ENCODE measurements at places on chromosomes 1 and 21.

GRCh38 chr1:44684525-44684924, 10.0 kb downstream of the ARMH1 start:
- DNase-seq = no peak

DNA sequence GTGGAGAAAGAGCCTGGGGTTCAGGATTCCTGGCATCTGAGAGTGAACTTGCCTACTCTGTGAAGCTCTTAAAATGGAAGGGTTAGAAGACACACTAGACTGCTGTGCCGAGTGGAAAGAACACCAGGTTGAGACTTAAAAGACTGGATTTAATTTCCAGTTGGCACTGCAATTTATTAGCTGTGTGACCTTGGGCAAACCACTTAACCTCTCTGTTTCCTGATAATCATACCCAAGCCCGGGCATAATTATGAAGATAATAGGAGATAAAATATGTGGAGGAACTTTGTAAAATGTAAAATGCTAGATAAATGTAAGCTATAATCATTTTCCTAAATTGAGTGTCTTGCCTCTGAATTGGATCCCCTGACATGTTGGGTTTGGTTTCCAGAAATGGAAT, 4.7 kb upstream of the LHX4 start:
- no peak for DNase-seq

DNA sequence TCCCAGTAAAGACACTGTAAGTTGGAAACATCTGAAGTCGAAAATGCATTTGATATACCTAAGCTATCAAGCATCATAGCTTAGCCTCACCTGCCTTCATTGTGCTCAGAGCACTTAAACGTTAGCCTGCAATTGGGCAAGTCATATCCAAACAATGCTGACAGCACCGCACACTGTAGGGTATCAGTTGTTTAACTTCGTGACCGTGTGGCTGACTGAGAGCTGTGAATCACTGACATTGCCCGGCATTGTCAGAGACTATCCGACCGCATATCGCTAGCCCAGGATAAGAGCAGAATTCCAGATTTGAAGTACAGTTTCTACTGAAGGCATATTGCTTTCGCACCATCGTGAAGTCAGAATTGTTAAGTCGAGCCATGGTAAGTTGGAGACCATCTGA, 41.5 kb downstream of the GALNT2 start:
- DNase-seq = no peak

DNA sequence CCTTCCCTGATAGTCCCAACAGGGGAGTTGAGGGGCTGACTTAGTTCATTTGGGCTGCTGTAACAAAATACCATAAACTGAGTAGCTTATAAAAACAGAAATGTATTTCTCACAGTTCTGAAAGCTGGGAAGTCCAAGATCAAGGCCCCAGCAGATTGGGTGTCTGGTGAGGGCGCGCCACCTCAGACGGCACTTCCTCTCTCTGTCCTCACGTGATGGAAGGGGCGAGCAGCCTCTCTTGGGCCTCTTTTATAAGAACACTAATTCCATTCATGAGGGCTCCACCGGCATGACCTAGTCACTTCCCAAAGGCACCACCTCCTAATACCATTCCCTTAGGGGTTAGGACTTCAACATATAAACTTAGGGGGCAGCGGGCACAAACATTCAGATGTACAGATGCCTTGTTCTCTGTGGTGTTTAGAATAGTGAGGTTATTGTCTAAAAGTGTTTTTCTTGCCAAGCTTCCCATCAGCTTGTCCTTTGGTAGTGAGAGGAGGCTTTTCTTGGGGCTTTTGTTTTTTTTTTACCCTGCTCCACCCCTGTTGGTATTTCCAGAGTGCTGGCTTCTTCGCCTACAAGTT, 20.3 kb downstream of the NIPAL3 start:
- DNase-seq = no peak

GRCh38 chr1:22851517-22851916, 121.1 kb downstream of the LACTBL1 start:
- no peak for DNase-seq

DNA sequence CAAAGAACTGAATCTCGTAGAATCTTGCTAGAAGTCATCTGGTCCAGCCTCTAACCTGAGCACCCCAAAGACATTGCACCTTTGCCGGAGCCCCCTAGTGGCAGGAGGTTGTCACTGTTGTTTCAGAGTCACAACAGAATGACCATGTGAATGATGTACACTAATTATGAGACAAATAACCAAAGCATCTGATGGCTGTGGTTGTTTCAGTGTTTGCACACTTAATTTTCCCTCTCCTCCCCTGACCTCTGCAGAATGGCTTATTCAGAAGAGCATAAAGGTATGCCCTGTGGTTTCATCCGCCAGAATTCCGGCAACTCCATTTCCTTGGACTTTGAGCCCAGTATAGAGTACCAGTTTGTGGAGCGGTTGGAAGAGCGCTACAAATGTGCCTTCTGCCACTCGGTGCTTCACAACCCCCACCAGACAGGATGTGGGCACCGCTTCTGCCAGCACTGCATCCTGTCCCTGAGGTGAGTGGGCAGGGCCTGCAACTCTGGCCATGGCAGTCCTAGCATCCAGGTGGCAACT, 26.4 kb downstream of the TRAF5 start:
- no peak for DNase-seq

DNA sequence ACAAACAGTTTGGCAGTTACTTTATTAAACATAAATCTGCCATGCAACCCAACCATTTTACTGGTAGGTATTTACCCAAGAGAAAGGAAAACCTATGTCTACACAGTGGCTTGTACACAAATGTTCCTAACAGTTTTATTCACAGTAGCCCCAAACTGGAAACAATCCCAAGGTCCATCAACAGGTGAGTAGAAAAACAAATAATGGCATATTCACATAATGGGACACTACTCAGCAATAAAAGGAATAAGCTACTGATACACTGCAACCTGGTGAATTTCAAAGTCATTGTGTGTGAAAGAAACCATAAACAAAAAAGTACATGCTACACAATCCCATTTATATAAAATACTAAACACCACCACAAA, 12.7 kb downstream of the KYAT3 start:
- DNase-seq = no peak

Measured in endothelial cell of umbilical vein (primary cell).